ENCODE measurements at places on chromosomes 2 and 18. TPM values are rescaled to one million over a fixed set of nuclear protein-coding genes. Genes with fewer than 3 reads are reported as not detected.

DNA sequence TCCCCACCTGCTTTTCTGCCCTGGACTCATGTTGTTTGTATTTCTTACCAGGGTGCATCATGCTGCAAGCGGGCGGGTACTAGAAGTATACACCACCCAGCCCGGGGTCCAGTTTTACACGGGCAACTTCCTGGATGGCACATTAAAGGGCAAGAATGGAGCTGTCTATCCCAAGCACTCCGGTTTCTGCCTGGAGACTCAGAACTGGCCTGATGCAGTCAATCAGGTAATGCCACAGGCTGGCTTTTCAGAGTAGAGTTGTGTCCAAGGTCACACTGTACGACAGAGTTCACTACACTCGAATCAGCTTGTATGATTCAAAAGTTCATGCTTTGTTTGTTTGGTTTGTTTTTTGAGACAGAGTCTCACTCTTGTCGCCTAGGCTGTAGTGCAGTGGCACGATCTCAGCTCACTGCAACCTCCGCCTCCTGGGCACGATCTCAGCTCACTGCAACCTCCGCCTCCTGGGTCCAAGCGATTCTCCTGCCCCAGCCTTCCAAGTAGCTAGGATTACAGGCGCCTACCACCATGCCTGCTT lies 19.4 kb downstream of the SRSF7 start:
- no peaks in the 10 kb centered on the region for H3K27me3 ChIP-seq
- H3K4me3 ChIP-seq = no peak overlapping the region
- H3K4me1 ChIP-seq = no peaks in the 10 kb centered on the region
- H3K36me3 ChIP-seq = peaks cover 5% of the 10 kb centered on the region
- H3K27ac ChIP-seq = no peak overlapping the region

The CCDC68 gene
- 1.9 TPM for total RNA-seq

DNA sequence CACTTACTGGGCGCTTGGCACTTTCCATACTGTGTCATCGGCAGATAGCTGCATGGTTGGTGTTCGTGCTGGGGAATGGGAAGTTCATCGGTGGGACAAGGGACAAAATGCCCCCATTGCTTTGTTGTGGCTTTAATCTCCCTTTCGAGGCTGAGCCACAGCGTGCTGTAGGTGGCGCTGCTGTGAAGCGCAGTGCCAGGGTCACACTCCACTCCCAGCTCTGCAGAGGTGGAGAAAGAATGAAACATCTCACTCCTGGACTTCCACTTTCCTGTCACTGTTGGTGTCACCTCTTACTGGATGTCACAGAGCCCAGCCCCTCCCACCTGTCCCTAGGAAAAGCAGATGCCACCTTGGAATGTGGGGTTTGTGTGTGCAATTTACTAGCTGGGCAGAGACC lies 8.7 kb downstream of the TYMS start:
- no peaks in the 10 kb centered on the region for H3K36me3 ChIP-seq
- no peak overlapping the region for H3K4me3 ChIP-seq
- H3K4me1 ChIP-seq = no peaks in the 10 kb centered on the region

- no peaks in the 10 kb centered on the region for H3K27me3 ChIP-seq
- no peak overlapping the region for H3K27ac ChIP-seq
- H3K4me1 ChIP-seq = no peaks in the 10 kb centered on the region
- DNase-seq = no peak
Observed at GRCh38 chr2:236117861-236118269, 50.3 kb downstream of the GBX2 start.

DNA sequence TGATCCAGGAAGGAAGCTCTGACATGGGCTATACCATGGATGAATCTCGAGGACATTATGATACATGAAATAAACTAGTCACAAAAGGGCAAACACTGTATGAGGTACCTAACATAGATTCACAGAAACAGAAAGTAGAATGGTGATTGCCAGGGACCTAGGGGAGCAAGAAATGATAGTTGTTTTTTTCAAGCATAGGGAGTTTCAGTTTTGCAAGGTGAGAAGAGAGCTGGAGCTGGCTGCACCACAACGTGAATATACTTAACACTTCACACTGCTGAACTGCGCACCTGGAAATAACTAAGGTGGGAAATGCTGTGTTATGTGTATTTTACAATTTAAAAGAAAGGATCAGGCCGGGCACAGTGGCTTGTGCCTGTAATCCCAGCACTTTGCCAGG lies 13.2 kb upstream of the AGAP1 start:
- no peak for DNase-seq
- H3K4me3 ChIP-seq = no peak overlapping the region

GRCh38 chr2:126828491-126828890 lies 70.2 kb upstream of the TEX51 start:
- H3K27ac ChIP-seq = no peak overlapping the region
- no peak overlapping the region for H3K4me3 ChIP-seq
- no peak for DNase-seq
- H3K36me3 ChIP-seq = no peaks in the 10 kb centered on the region
- H3K4me1 ChIP-seq = no peaks in the 10 kb centered on the region
- H3K27me3 ChIP-seq = no peaks in the 10 kb centered on the region

GRCh38 chr2:107392241-107392704 lies 434.4 kb upstream of the RGPD4 start:
- no peak for DNase-seq
- no peaks in the 10 kb centered on the region for H3K36me3 ChIP-seq
- no peaks in the 10 kb centered on the region for H3K4me1 ChIP-seq
- H3K27me3 ChIP-seq = no peaks in the 10 kb centered on the region
- no peak overlapping the region for H3K27ac ChIP-seq

DNA sequence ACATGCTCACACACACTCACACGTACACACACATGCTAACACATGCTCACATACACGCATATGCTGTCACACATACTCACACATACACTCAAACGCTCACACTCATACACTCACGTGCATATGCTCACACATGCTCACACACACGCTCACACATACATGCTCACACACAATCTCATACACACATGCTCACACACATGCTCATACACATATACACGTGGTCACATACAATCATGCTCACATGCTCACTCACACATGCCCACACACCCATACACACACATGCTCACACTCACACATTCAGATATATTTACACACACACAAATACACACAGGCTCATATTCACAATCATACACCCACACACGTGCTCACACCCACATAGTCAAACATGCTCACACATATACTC lies 17.5 kb upstream of the SALL3 start:
- no peak for DNase-seq
- H3K27me3 ChIP-seq = no peaks in the 10 kb centered on the region
- H3K4me3 ChIP-seq = no peak overlapping the region
- no peak overlapping the region for H3K27ac ChIP-seq

DNA sequence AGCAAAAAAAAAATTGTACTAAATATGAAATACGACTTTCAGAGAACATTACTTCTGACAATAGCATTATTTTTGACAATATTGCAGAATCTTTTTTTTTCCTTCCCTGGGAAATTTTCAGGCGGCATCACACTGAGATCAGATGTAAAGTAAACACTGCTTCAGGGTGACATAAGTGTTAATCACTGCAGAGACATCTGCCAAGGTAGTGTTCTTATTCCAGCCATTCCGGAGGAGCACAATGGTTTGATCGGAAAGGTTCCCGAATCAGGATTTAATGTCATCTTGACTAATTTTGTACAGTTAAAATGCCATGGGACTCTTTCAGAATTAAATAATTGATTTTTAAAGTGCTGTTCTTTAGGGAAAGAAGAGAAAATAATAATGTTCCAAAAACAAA lies 56.7 kb upstream of the ZNF236 start:
- no peak overlapping the region for H3K4me3 ChIP-seq
- no peaks in the 10 kb centered on the region for H3K36me3 ChIP-seq
- no peak overlapping the region for H3K27ac ChIP-seq
- DNase-seq = no peak
- no peaks in the 10 kb centered on the region for H3K27me3 ChIP-seq

GRCh38 chr18:9653390-9653789 lies 39.0 kb upstream of the PPP4R1 start:
- H3K4me3 ChIP-seq = no peak overlapping the region
- H3K4me1 ChIP-seq = no peaks in the 10 kb centered on the region
- H3K27me3 ChIP-seq = no peaks in the 10 kb centered on the region
- H3K36me3 ChIP-seq = no peaks in the 10 kb centered on the region
- peak; percentile 46 for DNase-seq
- H3K27ac ChIP-seq = no peak overlapping the region

DNA sequence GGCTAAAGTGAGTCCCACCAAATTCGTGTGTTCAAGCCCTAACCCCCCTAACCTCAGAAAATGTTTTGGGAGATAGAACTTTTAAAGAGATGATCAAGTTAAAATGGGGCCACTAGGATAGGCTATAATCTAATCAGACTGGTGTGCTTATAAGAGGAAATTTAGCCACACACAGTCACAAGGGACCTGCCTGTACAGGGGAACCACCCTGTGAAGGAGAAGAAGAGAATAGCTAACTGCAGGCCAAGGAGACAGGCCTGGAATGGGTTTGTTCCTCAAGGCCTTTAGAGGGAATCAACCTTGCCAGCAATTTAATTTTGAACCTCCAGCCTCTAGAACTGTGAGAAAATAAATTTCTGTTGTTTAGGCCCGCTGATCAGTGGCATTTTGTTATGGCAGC lies 36.0 kb upstream of the TANK start:
- H3K27me3 ChIP-seq = no peaks in the 10 kb centered on the region
- DNase-seq = no peak
- H3K4me1 ChIP-seq = peaks cover 18% of the 10 kb centered on the region
- H3K36me3 ChIP-seq = no peaks in the 10 kb centered on the region
- no peak overlapping the region for H3K27ac ChIP-seq
- H3K4me3 ChIP-seq = no peak overlapping the region

The GCG gene
- total RNA-seq = not detected

DNA sequence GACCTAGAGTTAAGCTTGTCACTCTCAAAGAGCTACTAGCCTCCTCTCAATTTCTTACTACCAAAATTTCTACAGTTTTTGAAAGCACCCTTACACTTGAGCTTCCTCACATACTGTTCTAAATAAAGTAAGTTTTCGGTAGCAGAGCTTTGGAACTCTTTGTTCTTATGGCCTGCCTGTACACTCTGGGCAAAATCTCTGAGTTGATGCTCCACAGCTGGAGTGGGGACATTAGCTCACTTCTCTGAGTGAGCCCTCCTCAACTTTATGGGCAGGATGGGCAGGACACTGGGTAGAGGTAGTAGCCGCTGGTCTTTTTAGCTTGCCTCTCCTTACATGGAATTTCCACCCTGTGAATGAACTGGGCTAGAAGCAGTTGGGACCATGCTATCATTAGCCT lies 127.8 kb downstream of the FAM210A start:
- H3K36me3 ChIP-seq = no peaks in the 10 kb centered on the region
- DNase-seq = no peak
- no peak overlapping the region for H3K27ac ChIP-seq
- H3K4me3 ChIP-seq = no peak overlapping the region
- no peaks in the 10 kb centered on the region for H3K27me3 ChIP-seq

DNA sequence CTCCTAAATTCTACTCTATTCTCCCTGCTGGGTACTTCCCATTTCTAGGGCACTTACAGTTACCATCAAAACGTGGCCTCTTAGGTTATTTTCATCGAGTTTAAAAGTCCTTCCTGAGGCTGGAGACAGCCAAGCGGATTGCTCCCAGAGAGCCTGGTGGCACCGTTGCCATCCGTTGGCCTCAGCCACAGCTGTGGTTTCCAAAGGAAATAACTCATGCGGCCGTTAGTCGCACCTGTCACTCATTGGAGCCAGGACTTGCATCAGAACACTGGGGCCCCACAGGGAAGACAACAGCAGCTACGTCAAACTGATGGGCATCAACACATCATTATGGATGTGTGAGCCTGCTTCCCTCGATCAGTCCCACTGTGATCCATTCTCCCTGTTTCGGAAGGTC lies 453.4 kb downstream of the BCL11A start:
- H3K36me3 ChIP-seq = no peaks in the 10 kb centered on the region
- H3K27ac ChIP-seq = no peak overlapping the region
- peaks cover 10% of the 10 kb centered on the region for H3K4me1 ChIP-seq
- H3K4me3 ChIP-seq = no peak overlapping the region

DNA sequence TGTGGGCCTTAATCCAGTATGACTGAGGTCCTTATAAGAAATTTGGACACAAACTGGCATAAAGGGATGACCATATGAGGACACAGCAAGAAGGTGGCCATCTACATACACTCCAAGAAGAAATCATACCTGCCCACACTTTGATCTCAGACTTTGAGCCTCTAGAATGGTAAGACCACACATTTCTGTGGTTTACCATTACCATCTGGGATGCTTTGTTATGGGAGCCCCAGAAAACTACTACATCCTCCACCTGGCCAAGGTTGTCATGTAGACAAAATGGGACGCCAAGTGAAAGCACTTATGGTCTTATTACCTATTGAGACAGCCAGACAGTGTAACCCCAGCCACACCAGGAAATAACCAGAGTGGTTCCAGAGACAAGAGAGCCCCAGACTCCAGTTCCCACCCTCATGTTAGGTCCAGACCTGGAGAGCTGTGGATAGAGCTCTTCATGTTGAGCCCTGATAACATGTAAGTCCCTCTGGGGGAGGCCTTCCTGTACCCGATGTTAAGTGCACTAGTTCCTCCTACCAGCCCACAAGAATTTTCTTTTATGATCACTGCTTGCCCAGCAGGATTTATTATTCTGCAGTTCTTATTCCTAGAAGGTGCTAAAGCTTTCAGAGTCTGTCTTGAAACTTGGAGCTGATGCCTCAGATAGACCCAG lies 4.6 kb upstream of the ADD2 start:
- H3K36me3 ChIP-seq = no peaks in the 10 kb centered on the region
- peaks cover 37% of the 10 kb centered on the region for H3K27me3 ChIP-seq
- no peak overlapping the region for H3K27ac ChIP-seq
- DNase-seq = no peak

The CCDC102B gene
- 1.2 TPM for total RNA-seq

The MYO5B gene
- total RNA-seq = 0.88 TPM

DNA sequence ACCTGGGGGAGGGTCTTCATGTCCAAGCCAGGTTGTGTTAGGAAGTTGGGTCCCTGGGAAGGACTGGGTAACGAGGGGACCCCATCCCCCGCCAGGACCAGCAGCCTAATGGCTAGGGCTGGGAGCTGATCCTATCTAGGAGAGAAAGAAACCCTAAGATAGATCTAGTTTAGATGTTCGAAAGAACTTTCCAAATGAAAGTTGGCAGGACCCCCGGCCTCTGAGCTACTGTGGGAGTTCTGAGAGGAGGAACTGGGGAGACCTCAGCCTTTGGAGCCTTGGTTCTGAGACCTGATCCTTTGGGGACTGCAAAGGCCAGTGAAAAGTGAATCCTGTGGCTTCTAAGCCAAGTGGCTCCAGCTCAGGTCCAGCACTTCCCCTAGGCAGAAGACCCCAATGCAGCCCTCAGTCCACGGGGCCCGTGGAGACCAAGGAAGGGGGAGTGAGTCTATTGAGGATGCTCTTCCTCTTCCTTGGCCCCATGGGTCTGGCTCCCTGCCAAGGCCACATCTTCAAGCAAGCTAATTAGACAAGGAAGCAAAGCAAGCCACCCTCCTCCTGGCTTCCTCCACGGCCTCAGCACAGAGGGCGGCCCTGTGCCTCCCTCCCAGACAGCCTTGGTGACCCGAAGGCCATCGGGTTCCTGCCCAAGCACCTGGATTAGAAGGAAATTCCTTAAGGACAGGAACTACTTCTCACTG lies 23.5 kb downstream of the CCT7 start:
- no peaks in the 10 kb centered on the region for H3K4me1 ChIP-seq
- H3K27ac ChIP-seq = no peak overlapping the region
- DNase-seq = peak; percentile 64
- no peak overlapping the region for H3K4me3 ChIP-seq

GRCh38 chr2:61434314-61434713 lies 36.6 kb downstream of the USP34 start:
- peaks cover 47% of the 10 kb centered on the region for H3K4me1 ChIP-seq
- no peaks in the 10 kb centered on the region for H3K36me3 ChIP-seq
- no peak overlapping the region for H3K4me3 ChIP-seq
- H3K27me3 ChIP-seq = no peaks in the 10 kb centered on the region
- peak; percentile 70 for DNase-seq

- H3K36me3 ChIP-seq = no peaks in the 10 kb centered on the region
- no peak overlapping the region for H3K4me3 ChIP-seq
- H3K27me3 ChIP-seq = no peaks in the 10 kb centered on the region
- H3K4me1 ChIP-seq = no peaks in the 10 kb centered on the region
Observed at GRCh38 chr2:133773854-133774653, 205.8 kb upstream of the NCKAP5 start.

All from psoas muscle (tissue), 8 donors.